ENCODE measurements at places on chromosomes 1 and 21. TPM values are rescaled to one million over a fixed set of nuclear protein-coding genes. Genes with fewer than 3 reads are reported as not detected.

- no peak for DNase-seq
These were observed 118.6 kb downstream of the AKT3 start for GRCh38 chr1:243731301-243731891.

DNA sequence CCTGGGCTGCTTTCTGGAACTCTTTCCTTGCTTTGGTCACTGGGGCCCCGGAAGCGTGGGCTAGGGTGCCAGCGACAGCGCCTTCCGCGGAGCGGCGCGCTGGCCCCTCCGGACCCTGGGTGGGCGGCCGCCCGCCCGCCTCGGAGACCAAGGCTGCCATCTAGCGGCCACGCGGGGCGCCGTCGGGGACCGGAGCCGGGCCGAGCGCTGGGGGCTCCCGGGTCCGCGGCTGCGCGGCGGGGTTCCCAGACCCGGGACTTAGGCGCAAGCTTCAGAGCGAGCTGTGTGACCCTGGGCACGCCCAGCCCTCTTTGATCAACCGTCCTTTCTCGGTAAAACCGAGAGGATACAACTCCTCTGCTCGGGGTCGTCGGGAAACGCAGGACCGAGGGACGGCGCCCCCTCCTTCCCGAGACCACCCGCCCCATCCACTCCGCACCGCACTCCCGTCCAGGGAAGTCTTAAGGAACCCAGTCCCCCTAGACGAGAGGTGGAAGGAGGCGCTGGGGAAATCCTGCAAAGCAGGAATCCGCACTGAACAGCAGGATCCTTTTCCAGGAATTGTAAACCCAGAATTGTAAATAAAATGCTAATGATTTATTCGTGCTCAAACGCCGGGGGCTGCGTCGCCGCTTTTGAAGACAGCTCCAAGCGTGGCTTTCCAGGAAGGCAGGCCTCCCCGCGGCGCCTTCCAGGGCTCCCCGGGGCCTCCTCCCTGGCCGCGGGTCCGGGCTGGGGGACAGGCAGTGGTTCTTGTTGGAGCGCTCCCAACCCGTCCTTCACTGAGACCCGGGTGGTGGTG is 41.2 kb downstream of the RRAGC start:
- no peak for DNase-seq

- DNase-seq, result no peak
These were observed 102.3 kb upstream of the CD34 start for GRCh38 chr1:208013210-208013609.

DNA sequence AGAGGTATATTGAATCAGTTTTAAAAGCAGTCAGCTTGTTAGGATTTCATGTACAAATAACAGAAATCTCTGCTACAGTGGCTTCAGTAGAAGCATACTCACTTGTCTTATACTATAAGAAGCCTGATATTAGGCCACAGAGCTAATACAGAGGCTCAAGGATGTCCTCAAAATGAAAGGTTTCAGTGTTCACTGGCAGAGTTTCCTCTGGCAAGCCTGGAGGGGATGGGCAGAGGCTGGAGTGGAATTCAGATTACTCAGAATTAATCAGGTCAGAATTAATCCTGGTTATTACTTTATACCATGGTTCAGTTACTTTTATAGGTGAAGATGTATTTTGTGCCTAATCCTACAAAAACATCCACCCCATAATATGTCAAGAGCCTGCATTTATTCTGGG is 520.5 kb downstream of the USP25 start:
- no peak for DNase-seq

Gene CTSS
- 150 TPM for total RNA-seq
